ENCODE measurements at places on chromosomes 2 and 18.

DNA sequence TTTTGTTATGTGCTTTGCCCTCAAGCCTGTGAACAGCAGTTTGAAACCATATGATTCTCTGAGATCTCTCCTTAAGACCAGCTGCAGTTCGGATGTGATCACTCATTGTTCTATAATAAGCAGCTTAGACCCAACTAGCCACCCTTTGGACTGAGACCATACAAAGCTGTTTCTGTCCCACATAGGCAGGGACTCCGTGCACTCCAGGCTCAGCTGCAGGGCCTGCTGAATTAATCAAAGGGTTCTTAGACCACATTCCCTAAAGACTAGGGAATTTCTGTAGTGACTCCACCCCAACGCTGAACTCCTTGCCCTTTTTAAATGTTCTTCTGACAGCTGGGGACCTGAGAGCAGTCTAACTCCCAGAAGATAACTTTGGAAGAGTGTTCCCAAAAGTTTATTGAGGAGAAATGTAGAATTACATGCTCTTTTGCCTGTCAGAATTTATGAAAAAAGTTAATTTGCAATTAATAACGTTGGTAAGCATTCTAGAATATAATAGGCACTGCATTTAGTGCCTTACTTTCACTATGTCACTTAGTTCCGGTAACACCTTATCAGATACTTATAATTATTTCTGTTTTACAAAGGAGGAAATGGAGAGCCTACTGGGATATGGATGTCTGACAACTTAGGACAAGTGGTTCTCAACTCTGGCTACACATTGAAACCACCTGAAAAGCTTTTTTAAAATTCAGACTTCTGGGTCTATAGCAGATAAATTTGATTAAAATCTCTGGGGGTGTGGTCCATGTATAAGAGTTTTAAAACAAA lies 42.3 kb downstream of the GULP1 start:
- DNase-seq: no peak

DNA sequence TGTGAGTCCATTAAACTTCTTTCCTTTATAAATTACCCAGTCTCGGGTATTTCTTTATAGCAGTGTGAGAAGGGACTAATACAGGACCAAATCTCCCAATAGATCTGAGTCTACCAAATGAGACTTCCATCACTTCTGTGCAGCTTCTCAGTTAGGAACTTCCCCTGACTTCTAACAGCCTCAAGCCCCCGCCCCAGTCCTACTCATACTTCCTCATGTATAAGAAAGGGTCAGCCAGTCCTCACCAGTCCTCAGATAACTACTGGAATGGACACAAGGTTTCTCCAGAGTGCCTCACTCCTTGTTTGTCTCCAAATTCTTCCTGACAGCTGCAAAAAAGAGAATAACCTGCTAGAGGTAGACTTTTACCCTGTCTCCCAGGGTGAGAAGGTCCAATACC lies 19.5 kb downstream of the TTC32 start:
- DNase-seq: no peak

- no peak for DNase-seq
These were observed 224.4 kb upstream of the COPS8 start for GRCh38 chr2:236861196-236861875.

DNA sequence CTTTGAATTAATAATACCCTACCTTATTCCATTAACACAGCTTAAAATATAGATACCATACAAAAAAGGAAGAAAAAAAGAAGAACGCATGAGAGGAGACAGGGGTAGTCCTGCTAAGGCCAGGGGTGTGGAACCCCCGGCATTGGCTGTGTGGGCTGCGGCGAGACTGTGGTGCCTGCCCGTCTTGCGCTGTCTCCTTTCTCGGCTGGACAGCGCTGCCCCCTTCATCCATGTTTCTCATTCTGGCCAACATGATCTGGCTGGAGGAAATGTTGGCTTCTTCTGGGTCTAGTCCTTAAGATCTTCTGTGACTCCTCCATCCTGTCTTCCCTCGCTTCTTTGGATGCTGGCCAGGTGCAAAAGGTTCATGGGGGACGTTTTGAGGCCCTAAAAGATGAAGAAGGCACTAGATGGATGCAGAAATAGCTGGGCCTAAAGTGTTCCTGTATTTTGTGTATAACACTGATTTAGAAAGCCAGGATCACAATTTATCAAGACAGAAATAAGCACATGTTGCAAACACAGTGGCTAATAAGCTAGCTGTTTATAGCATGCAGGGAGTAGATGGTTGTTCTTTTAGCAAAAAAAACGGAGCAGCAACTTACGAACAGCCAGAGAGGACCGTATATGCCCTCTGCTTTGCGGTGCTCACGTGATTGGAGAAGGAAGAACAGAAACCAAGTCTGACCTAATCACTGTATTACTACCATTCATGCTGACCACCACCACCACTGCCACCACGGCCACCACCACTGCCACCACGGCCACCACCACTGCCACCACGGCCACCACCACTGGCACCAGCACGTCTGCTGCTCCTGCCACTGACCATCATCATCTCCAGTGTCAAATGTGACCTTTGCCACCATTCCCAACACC lies 71.7 kb upstream of the ASB18 start:
- DNase-seq: no peak

DNA sequence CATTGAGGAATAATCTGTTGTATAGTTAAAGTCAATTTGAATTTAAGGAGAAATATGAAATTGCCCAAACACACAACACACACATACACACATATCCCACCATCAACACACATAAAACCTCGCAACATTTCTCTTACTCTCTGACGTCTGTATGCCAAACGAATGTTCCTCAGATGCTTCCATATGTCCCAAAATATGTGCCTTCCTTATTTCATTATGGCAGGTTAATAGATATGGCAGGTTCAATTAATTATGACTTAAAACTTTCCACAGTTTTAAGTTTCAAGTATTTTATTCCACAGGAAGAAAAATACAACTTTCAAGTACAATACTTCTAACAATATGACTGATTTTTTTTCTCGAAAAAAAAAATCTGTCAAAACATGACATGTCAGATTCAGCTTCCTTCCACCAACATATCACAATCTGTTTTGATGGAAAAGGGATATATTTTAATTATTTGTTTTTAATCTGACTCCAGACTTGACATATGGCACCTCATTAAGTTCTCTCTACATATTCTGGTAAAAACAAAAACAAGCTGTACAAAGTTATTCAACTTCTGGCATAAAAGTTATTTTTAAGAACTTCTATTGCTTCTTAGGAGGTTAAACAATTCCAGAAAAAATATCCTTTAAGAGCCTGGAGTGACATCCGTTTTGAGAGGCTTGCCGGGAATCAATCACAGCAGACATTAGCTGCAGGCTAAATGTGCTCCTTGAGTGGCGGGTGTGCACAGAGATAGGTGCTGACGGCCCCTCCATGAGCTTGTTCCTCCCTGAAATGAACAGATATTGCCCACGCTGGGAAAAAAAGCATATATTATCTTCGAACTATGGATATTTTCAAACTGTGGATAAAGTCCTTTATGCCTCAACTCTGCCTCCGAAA lies 812.7 kb downstream of the DCDC2C start:
- DNase-seq: no peak
